ENCODE measurements at places on chromosomes 3 and 15.

DNA sequence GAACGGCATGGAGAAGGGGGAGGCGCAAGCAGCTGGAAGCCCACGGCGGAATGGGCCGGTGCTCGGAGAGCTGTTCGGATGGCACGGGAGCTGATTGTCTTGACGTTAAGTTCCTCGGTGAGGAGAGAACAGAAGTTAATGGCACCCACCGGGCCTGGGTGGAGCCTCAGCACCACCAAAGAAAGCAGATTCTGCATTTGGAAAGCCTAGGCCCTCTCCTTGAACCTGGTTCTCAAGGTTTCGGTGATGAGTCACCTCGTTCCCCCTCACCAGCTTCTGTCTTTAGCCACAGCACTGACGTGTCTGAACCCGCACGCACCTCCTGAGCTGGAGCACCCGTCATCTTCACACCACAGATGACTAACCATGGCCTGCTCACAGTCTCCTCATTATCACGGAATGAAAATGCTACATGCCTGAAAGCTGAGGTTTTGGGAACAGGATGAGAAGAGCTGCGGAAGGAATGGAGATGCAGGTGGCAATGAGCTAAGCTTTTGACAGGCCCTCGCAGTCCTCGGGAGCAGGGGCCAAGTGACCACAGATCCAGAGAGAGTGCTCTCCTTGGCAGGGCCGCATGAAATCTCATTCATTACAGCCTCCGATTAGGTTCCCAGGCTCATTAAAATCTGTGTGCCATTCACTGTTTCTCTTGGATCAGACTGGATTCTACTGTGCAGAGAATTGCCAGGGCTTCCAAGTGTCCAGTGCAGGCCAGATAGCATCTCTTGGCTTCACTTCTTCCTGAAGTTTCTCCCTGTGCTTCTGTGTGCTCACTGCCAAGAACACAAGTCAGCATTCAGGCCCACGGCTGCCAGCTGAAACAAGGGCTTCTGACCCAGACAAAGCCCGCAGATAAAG, 96.3 kb upstream of the DLG1 start:
- H3K27me3 ChIP-seq, result no peaks in the 10 kb centered on the region
- H3K4me3 ChIP-seq, result no peak overlapping the region
- H3K4me1 ChIP-seq, result no peaks in the 10 kb centered on the region
- H3K27ac ChIP-seq, result no peak overlapping the region
- DNase-seq, result no peak
- no peaks in the 10 kb centered on the region for H3K36me3 ChIP-seq

- no peaks in the 10 kb centered on the region for H3K4me1 ChIP-seq
- DNase-seq, result no peak
- H3K27ac ChIP-seq, result no peak overlapping the region
- H3K36me3 ChIP-seq, result no peaks in the 10 kb centered on the region
Observed at GRCh38 chr3:161793194-161793930, 296.8 kb downstream of the OTOL1 start.

DNA sequence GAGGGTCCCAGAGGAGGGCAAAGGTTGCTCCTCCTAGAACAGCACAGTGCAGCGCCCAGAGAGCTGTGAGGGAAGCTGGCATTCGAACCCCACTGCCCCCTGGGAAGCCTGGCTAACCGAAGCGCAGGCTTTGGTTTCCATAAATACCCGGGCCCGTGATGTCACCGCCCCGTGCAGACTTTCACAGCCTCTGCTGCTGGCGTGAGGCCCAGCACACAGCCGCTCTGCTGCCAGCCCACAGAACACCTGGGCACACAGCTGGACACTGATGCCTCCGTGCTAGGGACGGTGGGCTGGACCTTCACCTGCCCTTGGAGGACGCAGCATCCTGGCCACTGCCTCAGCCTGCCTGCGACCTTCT, 1.0 kb downstream of the IQSEC1 start:
- no peaks in the 10 kb centered on the region for H3K36me3 ChIP-seq
- no peak overlapping the region for H3K27ac ChIP-seq
- no peaks in the 10 kb centered on the region for H3K4me1 ChIP-seq
- no peak overlapping the region for H3K4me3 ChIP-seq
- peaks cover 5% of the 10 kb centered on the region for H3K27me3 ChIP-seq
- no peak for DNase-seq

- H3K36me3 ChIP-seq, result peaks cover 14% of the 10 kb centered on the region
- peaks cover 2% of the 10 kb centered on the region for H3K4me1 ChIP-seq
- H3K27me3 ChIP-seq, result no peaks in the 10 kb centered on the region
- H3K27ac ChIP-seq, result no peak overlapping the region
Observed at GRCh38 chr3:146529021-146529420, 15.4 kb downstream of the PLSCR1 start.

DNA sequence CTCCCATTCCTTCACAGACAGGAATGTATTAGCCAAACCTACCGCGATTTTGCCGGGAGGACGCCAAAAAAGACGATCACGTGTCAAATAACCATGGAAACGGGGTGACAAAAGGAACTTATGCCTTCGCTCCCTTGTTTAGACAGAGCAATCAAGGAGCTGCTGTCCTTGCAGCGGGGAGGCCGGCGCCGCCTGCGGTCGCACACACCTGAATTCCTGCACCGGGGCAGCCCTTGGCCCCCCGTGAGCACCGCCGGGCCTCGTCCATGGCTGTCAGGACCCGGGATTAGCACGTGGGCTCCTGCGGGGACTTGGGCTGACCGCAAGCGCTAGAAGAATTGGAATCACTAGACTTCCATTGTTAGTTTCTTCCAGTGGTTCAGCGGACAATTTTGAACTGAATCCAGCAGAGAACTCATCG, 193.1 kb downstream of the SHQ1 start:
- peak; percentile 91 for DNase-seq
- peak overlapping the region; percentile 40 for H3K4me3 ChIP-seq
- H3K27ac ChIP-seq, result no peak overlapping the region

- no peak for DNase-seq
- H3K4me1 ChIP-seq, result no peaks in the 10 kb centered on the region
- H3K36me3 ChIP-seq, result peaks cover 11% of the 10 kb centered on the region
- H3K4me3 ChIP-seq, result no peak overlapping the region
- no peaks in the 10 kb centered on the region for H3K27me3 ChIP-seq
- H3K27ac ChIP-seq, result no peak overlapping the region
Observed at GRCh38 chr3:89957451-89957850, 850.0 kb downstream of the EPHA3 start.

GRCh38 chr15:98689431-98689861, 41.1 kb downstream of the IGF1R start:
- H3K4me3 ChIP-seq, result no peak overlapping the region
- peaks cover 24% of the 10 kb centered on the region for H3K4me1 ChIP-seq
- no peak overlapping the region for H3K27ac ChIP-seq
- H3K27me3 ChIP-seq, result no peaks in the 10 kb centered on the region
- H3K36me3 ChIP-seq, result no peaks in the 10 kb centered on the region
- DNase-seq, result no peak

- no peak overlapping the region for H3K4me3 ChIP-seq
- no peak overlapping the region for H3K27ac ChIP-seq
- no peaks in the 10 kb centered on the region for H3K4me1 ChIP-seq
- peaks cover 19% of the 10 kb centered on the region for H3K36me3 ChIP-seq
- H3K27me3 ChIP-seq, result no peaks in the 10 kb centered on the region
- DNase-seq, result no peak
Observed at GRCh38 chr3:170863816-170864215, 6.2 kb downstream of the RPL22L1 start.
